Hindlimb muscle (tissue), 1 donor: ENCODE measurements at places on chromosomes 5 and 9. TPM values are rescaled to one million over a fixed set of nuclear protein-coding genes. Genes with fewer than 3 reads are reported as not detected.

The SLC34A1 gene
- polyA plus RNA-seq = not detected

The FAM53C gene
- 42.4 TPM for polyA plus RNA-seq

The UHRF2 gene
- 35.8 TPM for polyA plus RNA-seq

The PCDHA1 gene
- polyA plus RNA-seq = not detected

The C5orf58 gene
- polyA plus RNA-seq = 0.35 TPM

The RAD1 gene
- 21.3 TPM for polyA plus RNA-seq

The COL27A1 gene
- 36.9 TPM for polyA plus RNA-seq

The INSL4 gene
- polyA plus RNA-seq = not detected

The GALNT12 gene
- 2.6 TPM for polyA plus RNA-seq

The NR5A1 gene
- polyA plus RNA-seq = not detected

The ADAMTS2 gene
- polyA plus RNA-seq = 29.7 TPM

The LCN1 gene
- polyA plus RNA-seq = not detected

The LHX6 gene
- polyA plus RNA-seq = 7.7 TPM

The SLC6A18 gene
- not detected for polyA plus RNA-seq

The CYSRT1 gene
- 2.5 TPM for polyA plus RNA-seq
